Stimulated activated CD8-positive, alpha-beta memory T cell treated with anti-CD3 and anti-CD28 coated beads, Interleukin-7, amount 100 ng/mL, for 24 hours (primary cell): ENCODE measurements at places on chromosomes 6 and 20.

DNA sequence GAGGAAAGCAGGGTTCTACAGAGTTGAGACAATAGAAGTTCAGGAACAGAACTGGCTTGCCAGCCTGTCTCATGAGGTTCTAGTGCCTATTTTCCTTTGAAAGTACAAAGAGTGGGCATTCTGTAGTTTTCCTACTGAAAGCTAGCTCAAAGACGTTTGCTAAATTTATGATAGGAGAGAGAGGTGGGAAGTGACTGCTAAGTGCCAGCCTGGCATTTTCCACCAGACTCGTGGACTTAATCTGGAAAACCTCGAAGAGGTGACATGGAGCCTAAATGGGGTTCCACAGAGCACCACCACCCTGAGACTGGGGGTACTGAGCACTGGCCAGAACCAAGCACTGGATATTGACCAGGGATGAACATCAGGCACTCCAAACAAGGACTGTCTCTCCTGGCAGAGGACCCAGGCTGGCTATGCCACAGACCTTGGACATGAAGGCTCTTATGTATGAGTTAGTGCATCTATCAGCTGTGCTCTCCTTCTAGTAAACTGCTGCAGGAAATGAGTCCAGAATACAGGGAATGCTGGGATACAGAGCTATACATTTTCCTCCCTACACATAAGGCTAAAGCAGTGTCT lies 7.1 kb downstream of the PEX6 start:
- DNase-seq = no peak

DNA sequence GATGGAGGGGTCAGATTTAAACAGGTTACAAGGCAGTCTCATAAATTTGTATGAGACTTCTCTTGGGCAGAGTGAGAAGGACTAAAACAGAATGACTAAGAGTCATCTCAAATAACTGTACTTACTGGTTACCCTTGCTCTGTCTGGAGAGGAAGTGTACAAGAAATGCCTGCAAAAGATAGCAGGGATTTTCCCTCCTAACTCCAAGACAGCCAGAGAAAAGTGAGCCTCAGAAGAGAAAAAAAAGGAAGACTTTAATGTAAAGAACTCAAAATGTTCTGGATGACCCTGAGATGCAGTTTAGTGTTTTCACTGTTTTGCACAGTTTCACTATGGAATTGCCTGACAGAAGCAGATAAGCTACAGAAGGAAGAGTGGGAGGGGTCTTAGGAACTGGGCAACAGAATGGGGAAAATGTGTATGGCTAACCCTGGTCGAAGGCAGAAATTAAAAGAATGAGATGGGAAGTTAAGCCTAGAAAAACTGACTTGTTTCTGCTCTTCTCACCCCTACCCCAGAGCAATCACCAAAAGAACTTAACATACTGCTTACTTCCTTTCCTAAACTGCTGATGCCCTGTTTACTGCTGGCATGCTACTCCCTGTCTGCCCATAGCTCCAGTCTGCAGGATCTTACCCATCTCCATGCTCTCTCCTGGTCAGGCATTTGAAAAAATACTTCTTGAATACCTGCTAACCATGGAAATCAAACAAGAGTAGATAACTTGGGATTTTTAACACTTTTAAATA lies 98.1 kb upstream of the MARCKS start:
- no peak for DNase-seq

DNA sequence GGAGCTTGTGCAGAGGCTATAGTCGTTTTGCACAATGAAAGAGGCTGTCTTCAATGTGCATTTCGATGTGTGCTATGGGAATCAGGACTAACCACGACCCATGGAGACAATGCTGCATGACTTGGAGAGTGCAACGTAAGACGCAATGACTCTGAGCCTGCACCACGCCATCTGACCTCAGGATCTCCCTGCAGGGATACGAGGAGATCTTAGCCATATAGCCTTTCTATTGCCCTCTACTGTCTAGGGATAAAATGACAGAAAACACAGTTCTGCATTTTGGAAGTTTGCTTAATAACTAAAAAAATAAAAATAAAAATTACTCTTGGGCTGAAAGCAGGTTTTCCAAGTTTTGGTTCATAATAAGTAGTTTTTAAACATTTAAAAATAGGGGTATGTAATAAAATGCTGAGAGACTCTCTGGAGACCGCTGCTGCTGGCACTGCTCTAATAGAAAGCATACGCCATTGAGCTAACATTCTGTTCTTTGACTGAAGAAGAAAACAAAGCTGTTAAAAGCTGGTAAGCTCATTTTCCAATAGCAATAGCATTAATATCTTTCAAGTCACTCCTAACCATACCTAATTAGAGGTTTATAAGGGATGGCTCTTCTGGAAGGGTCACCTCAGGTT lies 87.2 kb downstream of the PDE7B start:
- no peak for DNase-seq

DNA sequence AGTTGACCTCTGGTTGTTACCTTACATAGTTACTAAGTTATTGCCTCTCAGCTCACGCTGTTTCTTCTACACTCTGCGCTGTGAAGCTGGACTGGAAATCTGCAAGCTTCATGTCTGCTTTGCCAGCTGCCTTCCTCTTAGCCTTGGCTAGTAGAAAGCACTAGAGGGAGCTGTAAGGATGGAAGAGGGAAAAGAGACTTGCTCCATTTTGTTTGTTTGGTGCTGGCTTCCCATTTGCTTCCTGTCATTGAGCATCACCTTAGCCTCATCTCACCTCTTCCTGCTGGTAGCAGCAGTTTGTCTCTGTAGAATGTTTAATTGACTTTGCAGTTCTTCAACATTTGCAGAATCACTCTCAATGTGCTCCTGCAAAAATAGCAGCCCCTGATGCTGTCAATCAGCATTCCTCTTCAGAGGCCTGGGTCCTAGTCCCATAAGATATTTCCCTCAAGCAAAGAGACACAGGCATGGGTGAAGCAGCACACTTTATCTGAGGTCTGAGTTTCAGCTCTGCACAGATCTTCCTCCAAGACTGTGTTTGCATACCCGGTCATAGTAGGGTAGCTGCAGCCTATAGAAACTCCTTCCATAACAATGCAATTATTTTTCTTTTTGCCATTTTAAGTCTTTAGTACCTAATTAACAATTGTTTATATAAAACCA lies 302.2 kb upstream of the EPHA7 start:
- no peak for DNase-seq

GRCh38 chr20:61299618-61300017 lies 47.6 kb downstream of the CDH4 start:
- no peak for DNase-seq

- no peak for DNase-seq
Observed at GRCh38 chr20:12591949-12592470, 416.8 kb upstream of the SPTLC3 start.

- no peak for DNase-seq
Observed at GRCh38 chr6:27608916-27609883, 136.3 kb upstream of the ZNF184 start.

GRCh38 chr6:37407948-37408347 lies 25.1 kb upstream of the CMTR1 start:
- no peak for DNase-seq

- no peak for DNase-seq
Observed at GRCh38 chr20:38395165-38395564, 40.0 kb downstream of the SNHG17 start.

DNA sequence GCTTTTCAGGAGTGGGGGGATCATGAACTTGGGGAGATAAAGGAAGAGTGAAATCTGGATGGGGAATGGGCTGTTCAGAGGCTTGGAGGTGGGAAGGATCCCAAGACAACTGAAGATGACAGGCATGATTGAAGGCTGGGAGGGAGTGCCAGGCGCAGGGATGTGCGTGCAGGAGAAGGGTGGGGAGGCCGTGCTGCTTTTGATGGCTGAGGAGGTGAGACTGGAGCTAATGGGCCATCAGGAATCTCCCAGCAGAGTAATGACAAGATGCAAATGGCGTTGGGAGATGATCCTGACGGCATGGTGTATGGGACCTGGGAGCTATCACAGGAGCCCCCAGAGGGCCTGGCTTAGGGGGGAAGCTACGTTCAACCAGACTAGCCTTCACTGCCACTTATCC lies 1.6 kb downstream of the CPNE5 start:
- no peak for DNase-seq

DNA sequence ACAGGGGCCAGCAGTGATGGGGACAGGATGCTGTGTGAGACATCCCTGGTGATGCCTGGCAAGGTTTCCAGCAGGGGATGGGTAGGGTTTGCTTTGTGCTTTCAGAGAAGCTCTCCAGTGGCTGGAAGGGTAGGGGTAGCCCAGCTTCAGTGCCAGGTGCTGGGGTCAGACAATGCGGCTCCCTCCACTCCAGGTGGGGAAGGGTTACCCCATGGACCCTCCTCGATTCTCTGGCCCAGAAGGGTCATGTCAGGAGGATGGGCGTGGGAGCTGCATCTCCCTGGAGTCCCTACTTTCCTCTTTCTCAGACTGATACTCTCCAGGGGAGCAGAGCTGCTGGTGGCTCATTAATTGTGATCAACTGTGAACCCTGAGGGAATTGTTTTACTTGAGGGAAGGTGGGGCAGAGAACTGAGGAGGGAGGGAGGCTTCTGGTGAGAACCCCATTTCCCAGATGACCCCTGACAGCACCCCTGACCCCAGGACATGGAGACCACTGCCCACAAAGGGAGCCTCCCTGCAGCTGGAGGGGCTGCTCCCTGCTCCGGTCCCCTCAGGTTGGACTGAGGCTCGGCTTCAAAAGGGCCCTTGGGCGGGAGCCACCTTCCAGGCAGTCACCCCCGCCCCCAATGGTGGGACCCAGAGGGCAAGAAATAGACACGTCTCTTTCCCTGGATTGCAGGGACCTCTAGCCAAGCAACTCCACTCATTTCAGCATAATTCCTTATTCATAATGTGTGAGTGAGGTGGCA lies 100.9 kb upstream of the BHLHE23 start:
- DNase-seq = no peak

DNA sequence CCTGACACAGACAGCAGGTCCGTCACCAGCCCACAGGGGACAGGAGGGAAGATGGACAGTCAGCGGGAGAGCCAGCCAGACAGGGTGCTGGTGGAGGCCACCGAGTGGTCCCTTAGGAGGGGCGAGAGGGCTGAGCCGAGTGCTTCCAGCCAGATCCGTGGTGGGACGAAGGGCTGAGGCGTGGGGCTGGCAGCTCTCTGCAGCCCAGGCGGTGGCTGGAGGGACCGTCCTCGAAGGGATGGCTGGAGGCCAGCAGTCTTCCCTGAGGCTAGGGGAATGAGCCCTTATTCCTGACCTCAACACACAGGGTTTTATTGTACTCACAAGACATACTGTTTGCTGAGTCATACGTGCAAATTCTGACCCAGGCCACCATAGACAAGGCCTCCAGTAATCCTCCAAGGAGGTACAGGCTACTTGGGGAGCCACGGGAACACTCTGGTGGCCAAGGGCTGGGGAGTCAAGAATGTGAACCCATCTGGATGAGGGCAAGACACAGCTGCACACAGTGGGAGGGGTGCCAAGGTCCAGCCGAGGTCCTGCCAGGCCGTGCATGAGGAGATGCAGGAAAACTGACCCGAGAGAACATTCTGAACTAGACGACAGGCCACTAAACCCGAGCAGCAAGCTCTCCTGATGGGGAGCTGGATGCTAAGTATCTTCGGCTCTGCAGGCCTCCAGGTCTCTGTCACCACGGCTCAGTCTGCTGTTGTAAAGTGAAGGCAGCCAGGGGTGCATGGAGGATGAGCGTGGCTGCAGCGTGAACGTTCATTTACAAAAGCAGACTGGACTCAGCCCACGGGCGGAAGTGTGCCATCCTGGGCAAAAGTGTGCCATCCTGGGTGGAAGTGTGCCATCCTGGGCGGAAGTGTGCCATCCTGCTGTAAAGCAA lies 242.5 kb downstream of the TTLL2 start:
- no peak for DNase-seq

DNA sequence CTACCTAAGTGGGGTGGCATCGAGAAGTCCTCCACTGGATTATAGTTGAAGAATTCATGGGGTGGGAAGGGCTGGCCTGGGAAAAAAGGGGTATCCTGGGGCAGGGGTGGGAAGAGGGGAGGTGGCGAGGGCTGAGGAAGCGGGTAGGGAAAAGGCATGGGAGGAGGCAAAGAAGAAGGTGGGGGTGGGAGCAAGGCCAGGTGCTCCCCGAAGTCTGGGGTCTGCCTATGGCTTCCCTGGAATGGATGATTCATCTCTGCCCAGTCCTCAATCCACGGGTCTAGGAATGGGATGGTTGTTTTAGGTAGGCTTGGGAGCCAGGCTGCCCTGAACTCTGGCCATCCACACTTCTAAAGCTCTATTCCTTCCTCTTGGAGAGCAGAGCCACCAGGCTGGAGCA lies 4.4 kb downstream of the PCED1A start:
- no peak for DNase-seq

- no peak for DNase-seq
Observed at GRCh38 chr20:50295762-50296449, 105.3 kb downstream of the CEBPB start.

GRCh38 chr6:68677058-68677457 lies 42.0 kb downstream of the ADGRB3 start:
- DNase-seq = no peak

- DNase-seq = no peak
Observed at GRCh38 chr6:7200598-7201443, 93.1 kb downstream of the RREB1 start.

DNA sequence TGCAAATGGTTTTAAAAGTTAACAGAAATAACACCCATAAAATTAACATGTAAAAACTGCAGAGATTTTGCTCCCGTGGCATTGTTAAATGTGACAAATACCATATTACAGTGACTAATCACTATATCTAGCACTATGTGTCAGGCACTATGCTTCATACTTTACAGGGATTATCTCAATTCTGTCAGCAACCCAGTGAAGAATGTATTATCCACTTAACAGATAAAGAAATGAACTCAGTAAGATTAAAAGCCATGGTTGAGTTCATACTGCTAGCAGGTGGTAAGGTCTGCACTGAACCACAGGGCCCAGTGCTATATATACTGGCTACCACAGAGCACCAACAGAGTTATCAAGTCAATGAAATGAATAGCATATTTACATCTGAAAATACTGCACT lies 65.4 kb downstream of the RWDD2A start:
- DNase-seq = no peak

DNA sequence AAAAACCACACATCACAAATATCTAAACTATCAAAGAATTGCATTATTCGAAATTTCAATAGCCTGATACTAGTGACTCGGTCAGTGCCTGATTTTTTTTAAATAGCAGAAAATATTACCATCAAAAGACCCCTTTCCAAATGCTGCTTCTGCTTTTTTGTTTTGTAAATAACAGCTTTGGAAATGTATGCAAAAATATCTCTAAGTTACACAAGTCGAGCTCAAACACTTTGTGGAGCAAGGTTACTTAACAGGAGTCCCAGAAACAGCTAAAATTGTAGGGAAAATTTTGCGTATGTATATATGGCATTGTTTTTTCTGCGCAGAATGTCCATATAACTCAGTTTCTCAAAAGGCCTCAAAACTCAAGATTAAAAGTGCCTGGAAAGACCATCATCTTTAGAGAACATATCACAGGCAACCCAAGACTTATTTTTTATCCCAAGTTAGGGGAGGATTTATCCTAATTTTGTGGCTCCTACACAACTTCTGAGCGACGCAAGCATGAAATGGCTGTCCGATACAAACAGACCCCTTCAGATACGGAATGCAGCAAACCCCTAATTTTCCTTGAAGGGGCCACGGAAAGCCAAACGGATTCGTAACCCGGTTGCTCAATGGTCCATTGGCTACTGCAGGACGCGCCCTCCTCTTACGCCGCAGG lies 1.3 kb downstream of the CEP85L start:
- no peak for DNase-seq

GRCh38 chr6:33638556-33638955 lies 17.4 kb downstream of the ITPR3 start:
- no peak for DNase-seq

- no peak for DNase-seq
Observed at GRCh38 chr20:42641886-42642285, 547.8 kb downstream of the PTPRT start.
